ENCODE measurements at places on chromosomes 3 and 15. TPM values are rescaled to one million over a fixed set of nuclear protein-coding genes. Genes with fewer than 3 reads are reported as not detected.

DNA sequence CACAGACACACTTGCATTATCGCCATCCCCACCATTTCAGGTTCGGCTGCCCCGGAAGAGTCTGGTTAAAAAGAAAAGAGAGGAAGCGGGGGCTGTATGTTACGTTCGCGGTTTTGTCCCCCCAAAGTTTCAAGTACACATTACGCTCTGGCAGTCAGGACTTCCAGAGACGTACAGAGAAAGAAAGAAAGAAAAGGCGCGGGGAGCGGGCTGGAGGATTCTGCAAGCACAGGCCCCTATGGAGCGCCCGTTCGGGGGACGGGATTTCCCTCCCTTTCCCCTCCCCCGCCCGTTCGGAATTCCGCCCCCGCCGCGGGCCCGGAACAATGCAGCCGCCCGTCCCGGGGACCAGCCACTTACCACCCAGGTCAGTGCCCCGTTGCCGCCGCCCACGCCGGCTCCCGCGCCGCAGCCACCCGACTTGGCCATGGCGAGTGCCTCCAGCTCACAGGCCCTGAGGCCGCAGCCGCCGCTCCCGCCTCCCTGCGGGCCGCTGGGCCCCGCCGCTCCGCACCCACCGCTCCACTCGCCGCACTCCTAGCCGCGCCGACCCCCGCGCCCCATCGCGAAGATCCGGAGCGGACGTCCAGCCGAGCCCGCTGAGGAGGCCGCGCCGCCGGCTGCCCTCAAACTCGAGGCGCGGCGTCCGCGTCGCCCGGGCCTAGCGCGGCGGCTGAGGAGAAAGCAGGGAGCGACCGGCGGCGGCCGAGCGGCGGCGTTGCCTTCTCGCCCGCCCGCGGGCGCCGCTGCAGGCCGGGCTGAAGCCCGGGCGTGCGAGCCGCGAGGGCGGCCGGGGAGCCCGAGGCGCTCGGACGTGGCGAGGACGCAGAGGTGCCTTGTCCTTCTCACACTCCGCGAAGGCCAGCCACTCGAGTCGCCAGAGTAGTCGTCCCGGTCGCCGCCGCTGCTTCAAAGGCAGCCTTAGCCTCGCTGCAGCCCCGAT, 567 bp downstream of the TOP2B start:
- peak; percentile 42 for DNase-seq

DNA sequence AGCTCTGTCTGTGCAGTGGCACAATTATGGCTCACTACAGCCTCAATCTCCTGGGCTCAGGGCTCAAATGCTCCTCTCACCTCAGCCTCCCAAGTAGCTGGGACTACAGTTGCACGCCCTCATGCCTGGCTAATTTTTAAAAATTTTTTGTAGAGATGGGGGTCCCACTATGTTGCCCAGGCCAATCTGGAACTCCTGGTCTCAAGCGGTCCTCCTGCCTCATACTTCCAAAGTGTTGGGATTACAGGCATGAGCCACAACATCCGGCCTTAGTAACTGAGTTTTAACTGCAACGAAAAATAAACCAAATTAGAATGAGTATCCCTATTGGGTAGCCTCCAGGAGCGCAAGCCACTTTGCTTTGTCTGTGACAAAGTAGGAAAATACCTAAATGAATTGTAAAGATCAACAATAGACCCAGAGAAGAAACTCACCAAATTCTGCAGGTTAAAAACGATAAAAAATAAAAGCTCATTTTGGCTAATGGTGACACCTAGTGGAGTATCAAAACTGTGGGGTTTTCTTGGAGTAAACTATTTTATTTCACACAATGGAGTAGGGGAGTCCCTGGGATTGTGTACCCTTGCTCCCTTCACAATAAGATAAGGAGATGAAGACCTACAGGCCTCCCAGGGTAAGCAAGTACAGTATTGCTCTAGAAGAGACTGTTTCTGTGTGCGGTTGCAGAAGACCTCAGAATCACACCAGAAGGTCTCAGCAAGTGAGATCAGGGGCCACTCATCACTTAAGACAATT, 21.0 kb upstream of the CA12 start:
- DNase-seq: peak; percentile 48

DNA sequence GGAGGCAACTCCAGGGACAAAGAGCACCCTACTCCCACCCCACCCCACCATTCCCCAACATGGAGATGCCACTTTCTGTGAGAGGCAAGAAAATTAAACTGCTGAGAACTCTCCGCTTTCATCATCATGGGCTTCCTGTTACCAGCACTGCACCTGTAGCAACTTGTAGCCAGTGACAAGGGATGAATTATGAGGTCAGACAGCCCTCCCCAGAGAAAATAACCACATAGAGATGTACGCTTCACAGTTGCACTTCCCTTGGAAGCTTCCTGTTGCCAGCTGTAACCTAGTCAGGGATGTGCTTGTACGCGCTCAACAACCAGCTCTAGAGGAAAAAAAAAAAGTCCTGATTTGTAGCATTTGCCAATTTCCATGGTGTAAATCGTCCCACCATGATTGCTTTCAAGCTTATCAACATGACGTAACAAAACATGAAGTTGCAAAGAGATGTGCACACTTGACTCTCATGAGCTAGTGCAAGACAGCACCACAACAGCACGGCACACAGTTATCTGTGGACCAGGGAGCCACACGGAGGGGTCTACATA, 145.4 kb downstream of the RAB11A start:
- no peak for DNase-seq

- DNase-seq: no peak
Measured at GRCh38 chr15:101048176-101048575, 129.0 kb downstream of the LRRK1 start.

DNA sequence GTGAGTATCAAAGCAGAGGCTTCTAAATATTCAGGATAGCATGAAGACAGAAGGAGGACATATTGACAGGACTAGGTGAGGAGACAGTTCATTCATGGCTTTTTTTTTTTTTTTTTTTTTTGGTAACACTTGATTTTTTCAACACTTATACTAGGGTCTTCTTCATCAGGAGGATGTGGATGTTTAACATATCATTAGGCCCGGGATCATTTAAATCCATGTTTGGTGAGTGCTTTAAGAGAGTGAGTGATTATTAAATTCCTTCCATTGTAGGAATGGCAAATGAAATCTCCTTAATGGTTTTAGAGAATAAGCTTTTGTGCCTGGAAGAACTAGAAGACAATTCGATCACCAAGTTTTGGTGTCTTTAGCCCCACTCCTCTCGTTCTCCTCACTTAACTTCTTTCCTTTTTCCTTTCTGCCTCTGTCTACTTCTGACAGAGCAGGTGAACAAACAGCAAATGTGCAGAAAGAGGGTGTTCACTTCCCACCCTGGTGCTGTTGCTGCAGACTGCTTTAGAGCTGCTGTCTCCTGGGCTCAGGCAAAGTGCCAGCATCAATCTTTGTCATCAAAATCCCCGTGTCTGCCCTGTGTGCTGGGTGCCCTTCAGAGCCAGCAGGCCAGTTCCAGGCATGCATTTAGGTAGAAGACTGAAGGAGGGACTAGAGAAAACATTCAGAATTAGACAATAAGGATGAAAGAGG, 35.6 kb upstream of the RAB11A start:
- DNase-seq: peak; percentile 40

DNA sequence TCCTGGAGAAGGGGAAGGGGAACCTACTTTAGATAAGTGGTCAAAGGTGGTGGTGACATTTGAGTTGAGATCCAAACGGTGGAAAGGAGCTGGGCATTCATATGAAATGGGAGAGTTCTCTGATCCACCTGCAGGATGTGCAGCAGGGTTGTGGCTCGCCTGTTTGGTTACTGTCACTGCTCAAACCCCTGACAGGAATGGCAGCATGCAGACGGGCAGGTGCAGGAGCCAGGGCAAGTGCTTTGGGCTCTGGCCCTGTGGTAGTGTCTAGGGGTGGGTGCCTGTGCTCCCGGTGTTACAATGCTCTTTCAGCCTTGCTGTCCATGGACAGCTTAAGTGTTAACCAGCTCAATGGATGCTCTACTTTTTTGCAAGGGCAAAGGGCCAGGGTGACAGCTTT, 18.5 kb downstream of the PAQR9 start:
- no peak for DNase-seq

GRCh38 chr15:71290002-71290401, 174.7 kb downstream of the THSD4 start:
- DNase-seq: peak; percentile 29

GRCh38 chr3:86792316-86792715, 198.6 kb downstream of the VGLL3 start:
- DNase-seq: peak; percentile 1

GRCh38 chr3:194270627-194271459, 80.3 kb downstream of the CPN2 start:
- peak; percentile 84 for DNase-seq

GRCh38 chr3:22308871-22309270, 557.9 kb upstream of the ZNF385D start:
- DNase-seq: no peak

DNA sequence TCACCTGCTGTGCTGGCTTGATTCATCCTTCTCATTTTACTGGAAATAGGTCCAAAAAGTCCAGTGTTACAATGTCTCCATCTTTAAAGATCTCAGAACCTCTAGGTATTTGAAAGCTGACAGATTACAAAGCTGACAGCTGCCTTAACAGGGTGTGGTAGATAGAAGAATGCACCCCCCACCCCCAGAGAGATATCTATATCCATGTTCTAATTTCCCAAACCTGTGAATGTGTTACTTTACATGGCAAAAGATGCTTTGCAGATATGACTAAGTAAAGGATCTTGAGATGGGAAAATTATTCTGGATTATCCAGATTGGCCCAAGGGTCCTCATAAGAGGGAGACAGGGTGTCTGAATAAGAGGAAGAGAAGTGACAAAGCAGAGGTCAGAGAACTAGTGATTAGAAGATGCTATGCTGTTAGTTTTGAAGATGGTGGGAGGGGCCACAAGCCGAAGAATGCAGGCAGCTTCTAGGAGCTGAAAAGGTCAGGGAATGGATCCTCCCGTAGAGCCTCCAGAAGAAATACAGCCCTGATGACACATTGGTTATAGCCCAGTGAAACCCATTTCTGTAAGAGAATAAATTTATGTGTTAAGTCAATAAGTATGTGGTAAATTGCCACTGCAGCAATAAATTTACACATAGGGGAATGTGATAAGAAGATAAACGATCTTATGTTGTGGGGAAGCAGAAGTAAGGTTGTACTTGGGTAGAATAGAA, 21.5 kb upstream of the FSTL1 start:
- DNase-seq: no peak

- DNase-seq: no peak
Measured at GRCh38 chr3:174873832-174874657, 14.9 kb downstream of the NAALADL2 start.

DNA sequence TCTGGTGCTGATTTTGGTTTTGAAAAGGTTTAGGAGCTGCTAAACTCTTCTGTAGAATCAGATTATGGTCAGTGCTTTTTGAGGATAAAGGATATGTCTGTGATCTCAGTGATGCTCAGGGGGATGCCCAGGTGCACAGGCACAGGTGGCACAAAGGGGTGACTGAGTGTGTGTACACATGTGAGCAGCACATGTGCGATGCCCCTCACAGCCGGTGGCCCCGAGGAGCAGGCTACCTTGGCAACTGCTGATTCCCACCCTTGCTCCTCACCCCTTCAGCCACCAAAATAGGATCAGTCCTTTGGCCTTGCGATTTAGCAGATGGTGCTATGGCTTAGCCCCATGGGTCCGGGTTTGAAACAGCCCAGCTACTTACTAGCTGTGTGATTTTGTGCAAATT, 51.1 kb downstream of the POMGNT2 start:
- no peak for DNase-seq

GRCh38 chr3:127590282-127590592, 296 bp downstream of the TPRA1 start:
- DNase-seq: no peak

DNA sequence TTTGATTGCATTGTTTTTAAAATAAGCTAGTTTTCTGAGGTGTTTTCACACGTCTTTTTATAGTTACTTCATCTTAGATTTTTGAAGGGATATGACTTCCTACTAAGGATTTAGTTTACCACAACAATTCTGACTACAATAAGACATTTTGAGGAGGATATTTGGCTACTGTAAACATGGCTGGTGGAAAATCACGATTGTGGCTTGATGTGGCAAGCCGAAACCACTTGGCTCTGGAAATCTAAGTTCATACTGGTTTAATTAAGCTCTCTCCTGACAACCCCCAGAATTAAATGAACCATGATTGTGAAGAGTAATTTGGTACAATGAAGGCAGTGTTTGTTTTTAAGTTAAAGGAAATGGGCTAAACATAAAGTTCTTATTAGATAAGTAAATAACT, 30.8 kb downstream of the ST3GAL6 start:
- DNase-seq: no peak

DNA sequence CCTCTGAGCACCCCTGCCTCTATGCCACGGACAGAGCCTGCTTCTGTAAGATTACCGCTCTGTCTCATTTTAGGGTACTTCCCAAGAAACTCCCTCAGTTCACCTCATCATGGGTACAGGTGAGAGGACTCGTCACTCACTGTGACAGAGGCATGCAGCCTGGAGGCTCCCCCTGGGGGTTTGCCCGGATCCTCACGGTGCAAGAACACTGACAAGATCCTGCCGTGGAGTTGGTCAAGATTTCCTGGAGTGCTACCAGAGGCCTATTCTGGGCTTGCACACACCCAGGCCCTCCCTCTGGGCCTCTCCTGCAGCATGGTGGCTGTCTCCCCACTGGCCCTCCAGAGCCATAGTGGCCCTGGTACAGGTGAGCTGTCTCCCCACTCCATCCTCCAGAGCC, 103.1 kb upstream of the TNIK start:
- DNase-seq: no peak

DNA sequence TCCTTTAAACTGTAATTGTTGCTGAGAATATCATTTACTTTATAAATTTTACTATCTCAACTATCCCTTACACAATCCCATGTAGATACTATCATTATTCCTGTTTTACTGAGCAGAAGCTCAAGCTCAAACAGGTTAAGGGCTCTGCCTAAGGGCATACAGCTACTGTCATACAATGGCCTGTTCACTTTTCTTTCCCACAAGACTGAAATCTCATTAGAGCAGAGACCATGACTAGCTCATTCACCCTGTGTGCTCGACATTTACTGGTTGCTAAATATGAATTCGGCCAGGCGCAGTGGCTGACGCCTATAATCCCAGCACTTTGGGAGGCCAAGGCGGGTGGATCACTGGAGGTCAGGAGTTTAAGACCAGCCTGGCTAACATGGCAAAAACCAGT, 1.6 kb upstream of the MESP2 start:
- DNase-seq: no peak

GRCh38 chr3:57981483-57982087, 26.6 kb upstream of the FLNB start:
- DNase-seq: no peak

BFSP2 gene
- not detected for total RNA-seq

ALDH1L1 gene
- total RNA-seq: 2.4 TPM

ABCC5 gene
- 12.0 TPM for total RNA-seq

SFMBT1 gene
- total RNA-seq: 6.0 TPM

TMIE gene
- 0.25 TPM for total RNA-seq
